ENCODE measurements at places on chromosomes 4 and X. TPM values are rescaled to one million over a fixed set of nuclear protein-coding genes. Genes with fewer than 3 reads are reported as not detected.

Gene TCEAL2
- total RNA-seq, result not detected

Gene PCSK1N
- total RNA-seq, result not detected

Gene TEC
- total RNA-seq, result 1.1 TPM

Gene NSG1
- 0.56 TPM for total RNA-seq

Gene CENPVL2
- not detected for total RNA-seq

Gene TMEM271
- total RNA-seq, result not detected

- no peaks in the 10 kb centered on the region for H3K27me3 ChIP-seq
- H3K4me3 ChIP-seq, result no peak overlapping the region
- no peak overlapping the region for H3K27ac ChIP-seq
- no peak for DNase-seq
Measured at GRCh38 chrX:9888953-9889470, 78.1 kb upstream of the CLDN34 start.

- H3K4me1 ChIP-seq, result no peaks in the 10 kb centered on the region
- no peaks in the 10 kb centered on the region for H3K27me3 ChIP-seq
- H3K27ac ChIP-seq, result no peak overlapping the region
- DNase-seq, result no peak
- no peak overlapping the region for H3K4me3 ChIP-seq
Measured at GRCh38 chr4:84626673-84627072, 43.7 kb downstream of the CDS1 start.

DNA sequence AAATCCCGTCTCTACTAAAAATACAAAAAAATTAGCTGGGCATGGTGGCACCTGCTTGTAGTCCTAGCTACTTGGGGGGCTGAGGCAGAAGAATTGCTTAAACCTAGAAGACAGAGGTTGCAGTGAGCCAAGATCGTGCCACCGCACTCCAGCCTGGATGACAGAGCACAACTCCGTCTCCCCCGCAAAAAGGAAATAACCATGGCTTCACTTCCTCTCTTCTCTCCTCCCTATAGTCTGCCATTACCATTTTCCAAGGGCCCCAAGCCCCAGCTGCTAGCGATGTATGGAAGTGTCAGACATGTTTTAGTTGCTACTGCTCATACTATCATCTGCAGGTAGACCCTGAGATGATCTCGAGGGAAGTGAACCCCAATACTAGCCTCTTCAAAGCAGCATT, 177.3 kb upstream of the FAM9B start:
- no peaks in the 10 kb centered on the region for H3K4me1 ChIP-seq
- H3K36me3 ChIP-seq, result no peaks in the 10 kb centered on the region
- H3K27ac ChIP-seq, result no peak overlapping the region
- DNase-seq, result no peak
- H3K27me3 ChIP-seq, result no peaks in the 10 kb centered on the region

DNA sequence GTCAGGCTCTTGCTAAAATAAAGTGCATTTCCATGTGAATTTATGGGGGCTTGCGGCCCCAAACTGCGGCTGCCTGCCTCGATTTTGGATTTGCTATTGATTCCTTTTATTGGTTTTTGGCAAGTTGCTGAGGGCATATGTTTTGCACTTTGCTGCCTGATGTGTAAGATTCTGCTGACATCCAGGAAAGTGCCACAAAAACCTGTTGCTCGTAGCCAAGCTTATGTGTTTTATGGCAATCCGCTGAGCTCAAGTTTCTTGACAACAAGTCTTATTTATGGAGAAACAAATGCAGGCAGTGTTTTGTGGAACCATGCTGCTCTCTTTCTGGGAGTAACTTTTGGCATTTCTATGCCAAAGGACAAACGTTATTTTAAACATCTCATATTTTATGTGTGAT, 97.3 kb upstream of the DDIT4L start:
- no peak overlapping the region for H3K4me3 ChIP-seq
- DNase-seq, result no peak
- H3K36me3 ChIP-seq, result no peaks in the 10 kb centered on the region
- no peak overlapping the region for H3K27ac ChIP-seq
- peaks cover 9% of the 10 kb centered on the region for H3K4me1 ChIP-seq

GRCh38 chr4:174669270-174669669, 147.0 kb upstream of the HPGD start:
- H3K36me3 ChIP-seq, result no peaks in the 10 kb centered on the region
- no peaks in the 10 kb centered on the region for H3K27me3 ChIP-seq
- H3K27ac ChIP-seq, result no peak overlapping the region
- peak; percentile 50 for DNase-seq

Data from IMR-90 (cell line).